ENCODE measurements at places on chromosomes 3 and 15.

DNA sequence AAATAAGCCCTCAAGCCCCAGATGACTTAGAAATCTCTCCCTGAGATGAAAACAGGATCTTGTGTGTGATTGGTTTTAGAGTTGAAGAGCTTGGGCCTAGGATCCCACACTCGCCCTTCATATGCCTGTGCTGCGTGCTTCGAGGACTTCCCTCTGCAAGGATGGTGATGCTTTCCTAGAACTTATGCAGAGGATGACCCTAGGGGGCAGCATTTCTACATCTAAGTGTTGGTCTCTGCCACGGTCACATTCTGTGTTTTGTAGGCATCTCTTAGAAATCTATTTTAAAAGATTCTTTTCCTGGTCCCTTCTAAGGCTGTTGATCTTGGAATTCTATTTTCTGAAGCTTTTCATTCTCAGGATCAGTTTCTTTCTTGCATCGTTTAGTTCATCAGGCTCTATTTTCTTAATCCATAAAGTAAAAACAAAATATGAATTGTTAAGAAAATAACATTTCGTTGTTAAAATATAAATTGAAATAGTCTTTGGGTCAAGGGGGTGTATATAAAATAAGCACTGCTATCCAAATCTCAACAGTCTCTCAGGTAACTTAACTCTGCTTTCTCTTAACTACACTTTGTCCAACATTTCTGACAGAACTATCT lies 45.7 kb downstream of the WDR76 start:
- DNase-seq, result peak; percentile 29

DNA sequence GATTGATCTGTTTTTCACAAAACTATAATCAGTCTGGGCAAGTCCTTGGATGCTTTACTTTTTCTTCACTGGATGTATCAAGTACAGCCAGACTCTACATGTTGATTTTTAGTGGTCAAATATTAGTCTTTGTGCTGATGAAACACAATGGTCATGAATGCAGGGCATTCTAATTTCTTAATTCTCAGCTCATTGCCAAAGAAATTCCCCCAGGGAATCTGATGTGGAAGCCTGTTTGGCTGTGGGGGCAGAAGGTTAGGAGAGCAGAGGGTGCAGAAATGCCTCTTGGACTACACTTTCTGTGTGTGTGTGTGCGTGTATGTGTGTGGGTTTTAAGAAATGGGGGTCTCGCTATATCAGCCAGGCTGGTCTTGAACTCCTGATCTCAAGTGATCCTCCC lies 48.7 kb upstream of the HACD2 start:
- DNase-seq, result no peak

DNA sequence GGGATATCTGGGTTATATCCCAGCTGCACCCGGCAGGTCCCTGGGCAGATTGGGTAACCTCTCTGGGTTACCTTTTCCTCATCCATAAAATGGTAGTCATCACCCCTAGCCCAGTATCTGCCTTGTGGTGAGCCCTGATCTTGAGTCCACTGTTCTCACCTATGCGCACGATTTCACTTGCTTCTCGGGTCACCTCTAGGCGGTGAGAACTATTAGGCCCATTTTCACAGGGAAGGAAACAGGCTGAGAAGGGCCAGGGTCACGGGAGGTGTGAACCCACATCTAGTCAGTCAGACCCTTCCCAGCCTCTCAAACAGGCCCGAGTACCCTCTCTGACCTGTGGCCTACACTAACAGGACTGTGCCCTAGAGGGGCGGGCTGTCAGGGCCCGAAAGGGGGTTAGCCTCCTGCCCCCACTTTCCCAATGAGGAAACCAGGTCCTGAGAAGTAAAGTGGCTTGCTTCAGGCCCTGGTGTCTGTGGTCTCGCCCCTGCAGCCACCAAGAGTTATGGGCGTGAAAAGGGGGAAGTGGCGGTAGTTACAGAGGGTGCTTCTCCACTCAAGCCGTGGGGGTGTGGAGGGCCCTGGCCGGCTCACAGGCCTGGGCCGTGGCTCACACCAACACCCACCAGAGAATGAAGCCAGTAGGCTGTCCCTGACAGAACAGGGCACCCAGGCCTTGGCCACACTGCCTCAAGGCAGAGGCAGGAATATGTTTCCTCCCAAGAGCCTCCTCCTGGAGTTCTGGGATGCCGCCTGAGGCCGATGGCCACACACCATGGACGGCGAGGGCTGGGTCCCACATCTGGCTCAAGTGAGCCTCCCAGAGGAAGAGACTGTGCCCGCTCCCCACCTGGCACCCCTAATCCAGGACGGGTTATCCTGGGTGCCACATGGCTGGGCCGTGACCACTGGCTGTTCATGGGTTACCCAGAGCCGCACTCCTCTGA lies 19.5 kb downstream of the PSTPIP1 start:
- peak; percentile 75 for DNase-seq

- no peak for DNase-seq
Observed at GRCh38 chr3:55545995-55546394, 58.9 kb upstream of the WNT5A start.

DNA sequence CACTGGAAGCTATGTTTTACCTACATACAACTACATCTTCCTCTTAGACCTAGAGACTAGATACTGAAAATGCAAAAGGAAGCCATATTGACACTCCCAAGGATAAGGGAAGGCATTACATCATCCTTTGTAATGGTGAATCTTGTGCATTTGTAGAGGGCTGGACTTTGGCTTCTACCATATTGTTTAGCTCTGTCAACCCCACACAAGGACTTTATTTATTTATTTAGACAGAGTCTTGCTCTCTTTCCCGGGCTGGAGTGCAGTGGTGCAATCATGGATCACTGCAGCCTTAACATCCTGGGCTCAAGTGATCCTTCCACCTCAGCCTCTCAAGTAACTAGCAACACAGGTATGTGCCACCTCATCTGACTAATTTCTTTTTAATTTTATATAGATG lies 331.5 kb upstream of the TPRG1 start:
- DNase-seq, result no peak

Data from AML-193 (cell line).